ENCODE measurements at places on chromosomes 16 and 17. TPM values are rescaled to one million over a fixed set of nuclear protein-coding genes. Genes with fewer than 3 reads are reported as not detected.

GRCh38 chr16:22357635-22357971 is 16.8 kb downstream of the CDR2 start:
- DNase-seq, result no peak

The SEPTIN1 gene
- 2.7 TPM for total RNA-seq

GRCh38 chr17:31787857-31788570 is 71.0 kb downstream of the COPRS start:
- DNase-seq, result no peak

DNA sequence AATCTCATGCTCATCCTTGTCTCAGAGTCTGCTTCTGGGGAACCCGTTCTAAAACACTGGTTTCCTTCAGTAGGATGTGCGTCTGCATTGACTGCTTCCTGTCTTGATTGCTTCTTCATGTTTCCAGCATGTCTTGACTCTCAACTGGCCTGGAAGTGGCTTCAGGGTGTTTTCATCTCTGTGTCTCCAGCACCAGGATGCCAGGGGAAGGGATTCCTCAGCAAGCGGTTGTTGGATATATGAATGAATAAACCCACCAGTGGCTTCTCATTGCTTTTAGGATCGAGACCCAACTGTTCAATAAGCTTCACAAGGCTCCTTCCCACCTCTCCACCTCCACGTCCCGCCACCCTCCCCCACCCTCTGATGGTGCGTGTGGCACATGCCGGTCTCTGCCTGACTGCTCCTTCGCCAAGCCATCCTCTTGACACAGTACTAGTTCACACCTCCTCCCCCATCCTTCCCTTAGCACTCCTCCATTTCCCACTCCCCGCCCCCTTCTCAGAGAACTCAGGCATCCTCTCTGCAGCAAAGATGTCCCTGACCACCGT is 14.1 kb upstream of the TNS4 start:
- no peak for DNase-seq

The TP53TG3F gene
- not detected for total RNA-seq

The ITGAD gene
- total RNA-seq, result not detected

The EPOP gene
- total RNA-seq, result 8.7 TPM

The METTL16 gene
- total RNA-seq, result 54.1 TPM

DNA sequence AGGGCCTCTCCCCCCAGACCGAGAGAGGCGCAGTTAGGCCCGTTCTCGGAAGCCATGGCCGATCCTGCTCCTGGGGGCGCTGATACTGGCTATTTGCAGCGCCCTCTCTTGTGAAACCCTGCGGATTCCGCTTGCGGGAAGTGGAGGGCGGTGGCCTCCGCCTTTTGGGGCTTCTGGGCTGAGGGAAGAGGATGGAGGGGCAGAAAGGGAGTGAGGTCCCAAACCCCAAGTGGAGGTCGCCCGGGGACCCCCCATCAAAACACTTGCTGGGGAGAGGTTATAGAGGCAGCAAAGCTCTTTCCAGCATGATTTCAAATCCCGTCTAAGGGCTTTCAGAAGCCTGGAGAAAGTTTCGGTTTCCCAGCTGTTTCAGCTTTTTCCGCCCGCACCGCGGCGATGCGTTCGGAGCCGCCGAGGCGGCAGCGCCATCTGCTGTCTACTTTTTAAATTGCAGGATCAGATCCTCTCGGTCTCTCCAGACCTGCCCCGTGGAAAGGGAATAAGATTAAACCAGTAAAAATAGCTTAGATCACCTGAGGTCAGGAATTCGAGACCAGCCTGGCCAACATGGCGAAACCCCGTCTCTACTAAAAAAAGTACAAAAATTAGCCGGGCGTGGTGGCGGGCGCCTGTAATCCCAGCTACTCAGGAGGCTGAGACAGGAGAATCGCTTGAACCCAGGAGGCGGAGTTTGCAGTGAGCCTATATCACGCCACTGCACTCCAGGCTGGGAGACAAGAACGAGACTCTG is 15.8 kb downstream of the SNX20 start:
- DNase-seq, result peak; percentile 89

The SLC12A3 gene
- not detected for total RNA-seq

The TPSAB1 gene
- not detected for total RNA-seq

GRCh38 chr16:57775661-57776469 is 26.4 kb downstream of the KIFC3 start:
- peak; percentile 92 for DNase-seq

DNA sequence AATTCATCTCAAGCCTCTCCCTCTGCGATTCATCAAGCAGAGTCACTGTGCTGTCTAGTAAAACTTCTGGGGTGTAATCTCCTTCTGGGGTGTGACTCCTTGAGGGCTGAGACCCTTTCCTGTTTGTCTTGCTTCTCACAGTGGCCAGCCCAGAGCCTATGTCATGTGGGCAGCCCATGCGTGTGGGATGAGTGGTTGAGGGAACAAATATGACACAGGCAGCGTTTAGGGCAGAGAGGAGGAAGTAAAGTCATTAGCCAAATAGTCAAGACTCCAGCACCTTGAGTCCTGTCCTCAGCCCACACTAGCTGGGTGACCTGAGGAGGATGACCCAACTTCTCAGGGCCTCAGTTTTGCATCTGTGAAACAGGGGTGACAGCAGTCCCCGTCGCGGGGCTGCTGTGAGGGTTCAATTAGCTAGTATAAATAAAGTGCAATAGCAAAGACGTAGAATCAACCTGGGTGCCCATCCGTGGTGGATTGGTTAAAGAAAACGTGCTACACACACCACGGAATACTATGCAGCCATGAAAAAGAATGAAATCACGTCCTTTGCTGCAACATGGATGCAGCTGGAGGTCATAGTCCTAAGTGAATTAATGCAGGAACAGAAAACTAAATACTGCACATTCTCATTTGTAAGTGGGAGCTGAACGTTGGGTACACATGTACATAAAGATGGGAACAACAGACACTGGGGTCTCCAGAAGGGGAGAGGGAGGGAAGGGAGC is 4.5 kb upstream of the ITGAX start:
- DNase-seq, result no peak

The TLCD3A gene
- total RNA-seq, result 21.6 TPM

- no peak for DNase-seq
Observed at GRCh38 chr16:49399594-49400364, 26.2 kb downstream of the C16orf78 start.

GRCh38 chr17:34318474-34318873 is 761 bp upstream of the CCL8 start:
- peak; percentile 63 for DNase-seq

DNA sequence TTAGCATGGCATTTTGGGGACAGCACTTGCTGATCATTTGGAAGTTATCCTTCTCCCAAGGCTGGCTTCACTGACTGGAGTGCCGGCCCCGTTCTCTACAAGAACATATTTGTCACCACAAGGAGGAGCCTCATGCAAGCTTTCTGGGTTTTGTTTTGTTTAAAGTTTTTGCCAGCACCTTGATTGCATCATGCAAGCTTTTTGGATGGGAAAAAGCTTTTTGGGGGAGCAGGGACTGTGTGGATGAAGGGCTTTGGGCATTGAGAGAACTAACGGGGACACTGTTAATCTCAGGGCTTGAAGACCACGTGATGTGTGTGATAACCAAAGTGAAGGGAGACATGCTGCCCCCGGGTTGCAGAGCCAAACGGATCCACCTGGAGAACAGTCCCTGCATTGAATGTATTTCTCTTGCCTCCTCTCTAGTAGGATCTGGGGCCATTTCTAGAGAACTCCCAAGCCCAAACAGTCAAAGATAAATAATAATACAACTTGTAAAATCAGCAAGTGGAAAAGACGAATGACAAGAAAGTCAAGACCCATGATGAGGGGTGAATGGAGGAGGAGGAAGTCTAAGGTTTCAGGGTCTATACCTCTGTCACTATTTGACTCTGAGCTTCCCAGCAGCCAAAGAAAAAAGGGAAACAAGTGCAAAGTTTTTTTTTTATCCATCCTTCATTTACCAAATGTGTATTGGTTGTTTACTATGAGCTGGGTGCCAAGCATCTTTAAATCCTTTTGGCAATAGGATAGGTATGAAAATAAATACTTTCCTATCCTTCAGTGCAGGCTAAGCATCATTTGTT is 17.2 kb downstream of the TMEM114 start:
- DNase-seq, result peak; percentile 55

GRCh38 chr17:79925242-79925957 is 86.2 kb upstream of the CBX4 start:
- DNase-seq, result no peak

GRCh38 chr17:51166987-51167931 is 1.0 kb downstream of the NME2 start:
- DNase-seq, result peak; percentile 60

GRCh38 chr17:34620458-34620857 is 41.1 kb downstream of the TMEM132E start:
- DNase-seq, result no peak

- DNase-seq, result peak; percentile 31
Observed at GRCh38 chr16:10616756-10617640, 36.6 kb upstream of the EMP2 start.

GRCh38 chr17:40471846-40472732 is 28.8 kb downstream of the IGFBP4 start:
- no peak for DNase-seq

DNA sequence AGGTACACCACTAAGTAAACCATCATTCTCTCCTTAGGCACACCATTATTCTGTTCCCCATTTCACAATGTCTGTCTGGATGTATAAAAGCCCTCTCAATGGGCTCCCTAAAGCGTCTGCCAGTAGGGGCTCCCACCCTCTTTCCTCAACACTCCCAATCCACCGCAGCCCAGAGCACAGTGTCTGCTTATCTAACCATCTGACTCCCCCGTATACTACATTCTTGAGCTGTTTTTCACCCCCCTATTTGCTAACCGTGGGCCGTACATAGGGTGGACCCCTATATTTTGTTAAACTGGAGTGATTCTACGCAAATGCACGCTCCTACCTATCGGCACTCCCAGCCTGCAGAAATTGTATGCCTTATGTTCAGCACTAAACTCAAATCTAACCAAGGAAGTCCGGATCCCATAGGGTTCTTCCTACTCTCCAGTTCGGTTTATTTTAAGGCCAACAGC is 685 bp upstream of the PSMD3 start:
- DNase-seq, result peak; percentile 31

The DBNDD1 gene
- 77.0 TPM for total RNA-seq

DNA sequence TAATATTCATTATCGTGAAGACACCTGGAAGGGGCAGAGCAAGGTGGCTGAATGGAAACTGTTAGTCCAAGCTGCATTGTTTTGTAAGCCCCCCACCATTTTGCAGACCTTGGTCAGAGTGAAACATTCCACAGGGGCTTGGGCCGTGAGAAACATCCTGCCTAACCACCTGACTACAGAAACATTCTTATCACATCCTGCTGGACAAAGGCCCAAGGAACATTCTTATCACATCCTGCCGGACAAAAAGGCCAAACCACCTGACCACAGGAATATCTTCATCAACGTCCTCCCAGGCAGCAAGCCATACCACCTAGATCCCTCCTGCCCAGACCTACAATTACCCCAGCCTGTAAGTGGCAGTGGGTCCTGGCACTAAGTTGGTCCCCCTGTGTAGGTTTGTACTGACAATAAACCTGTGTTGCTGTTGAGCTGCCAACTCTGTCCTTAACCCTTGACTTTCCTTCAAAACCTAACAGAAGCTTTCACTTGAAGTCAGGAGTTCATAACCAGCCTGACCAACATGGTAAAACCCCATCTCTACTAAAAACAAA is 19.6 kb downstream of the ATF7IP2 start:
- DNase-seq, result no peak

DNA sequence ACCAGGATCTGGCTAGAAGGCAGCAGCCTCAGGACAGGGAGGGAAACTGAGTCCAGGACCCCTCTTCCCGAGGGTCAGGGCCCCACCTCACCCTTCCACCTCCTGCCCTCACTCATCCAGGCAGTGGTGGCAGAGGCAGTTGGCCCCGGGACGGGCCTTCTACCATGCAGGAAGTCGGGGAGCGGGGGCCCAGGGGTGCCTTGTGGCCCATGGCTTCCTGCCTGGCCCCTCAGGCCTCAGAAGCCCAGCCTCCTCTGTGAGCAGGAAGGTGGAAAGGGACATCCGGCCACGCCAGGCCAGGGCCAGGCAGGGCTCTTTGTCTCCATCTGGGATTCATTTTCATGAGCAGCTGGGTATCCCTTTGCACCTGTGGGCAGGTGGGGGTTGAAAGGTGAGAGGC is 58.5 kb downstream of the BAHCC1 start:
- no peak for DNase-seq

The SYCE1L gene
- 7.0 TPM for total RNA-seq

The IGSF6 gene
- not detected for total RNA-seq

GRCh38 chr16:4539716-4540284 is 1.2 kb upstream of the CDIP1 start:
- DNase-seq, result no peak
